Right ventricle myocardium superior (tissue), 1 donor: ENCODE measurements at places on chromosomes 2 and 18. TPM values are rescaled to one million over a fixed set of nuclear protein-coding genes. Genes with fewer than 3 reads are reported as not detected.
A peak's percentile ranks its signal among the peaks of the same experiment; 100 is the strongest.

DNA sequence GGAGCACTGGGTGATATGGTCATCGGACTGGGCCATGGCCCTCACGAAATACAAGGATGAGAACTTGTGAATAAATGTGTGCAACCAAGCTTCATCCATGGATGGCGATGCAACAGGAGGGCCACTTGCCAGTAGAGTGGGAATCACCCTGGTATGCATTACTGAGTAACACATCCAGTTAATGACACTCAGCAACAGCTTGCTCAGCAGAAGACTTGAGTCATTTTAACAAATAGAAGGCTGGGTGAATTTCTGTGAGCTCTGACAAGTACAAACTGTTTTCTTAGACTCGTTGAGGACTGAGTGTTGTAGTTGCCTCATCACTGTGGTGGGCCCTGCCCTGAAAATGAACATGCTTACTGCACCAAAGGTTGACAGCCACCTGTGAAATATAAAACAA lies 221.6 kb downstream of the NCKAP5 start:
- no peak for DNase-seq

DNA sequence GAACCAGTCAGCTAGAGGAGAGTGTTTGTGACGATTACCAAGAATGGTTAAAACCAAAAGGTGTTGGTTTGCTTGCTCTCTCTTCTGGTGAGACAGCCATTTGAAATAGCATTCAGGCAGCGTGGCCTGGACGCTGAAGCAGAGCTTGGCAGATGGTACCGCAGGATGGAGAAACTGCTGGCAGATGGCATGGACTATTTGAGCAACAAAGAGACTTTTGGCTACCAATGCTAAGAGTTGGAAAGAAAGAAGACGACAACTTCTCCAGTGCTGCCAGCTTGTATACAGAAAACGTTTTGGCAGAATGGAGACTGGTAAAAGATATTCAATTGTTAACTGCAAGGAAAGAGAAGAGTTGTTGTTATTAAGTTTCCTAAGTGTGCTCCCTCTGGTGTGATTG lies 315.0 kb downstream of the PARD3B start:
- peak; percentile 43 for DNase-seq

DNA sequence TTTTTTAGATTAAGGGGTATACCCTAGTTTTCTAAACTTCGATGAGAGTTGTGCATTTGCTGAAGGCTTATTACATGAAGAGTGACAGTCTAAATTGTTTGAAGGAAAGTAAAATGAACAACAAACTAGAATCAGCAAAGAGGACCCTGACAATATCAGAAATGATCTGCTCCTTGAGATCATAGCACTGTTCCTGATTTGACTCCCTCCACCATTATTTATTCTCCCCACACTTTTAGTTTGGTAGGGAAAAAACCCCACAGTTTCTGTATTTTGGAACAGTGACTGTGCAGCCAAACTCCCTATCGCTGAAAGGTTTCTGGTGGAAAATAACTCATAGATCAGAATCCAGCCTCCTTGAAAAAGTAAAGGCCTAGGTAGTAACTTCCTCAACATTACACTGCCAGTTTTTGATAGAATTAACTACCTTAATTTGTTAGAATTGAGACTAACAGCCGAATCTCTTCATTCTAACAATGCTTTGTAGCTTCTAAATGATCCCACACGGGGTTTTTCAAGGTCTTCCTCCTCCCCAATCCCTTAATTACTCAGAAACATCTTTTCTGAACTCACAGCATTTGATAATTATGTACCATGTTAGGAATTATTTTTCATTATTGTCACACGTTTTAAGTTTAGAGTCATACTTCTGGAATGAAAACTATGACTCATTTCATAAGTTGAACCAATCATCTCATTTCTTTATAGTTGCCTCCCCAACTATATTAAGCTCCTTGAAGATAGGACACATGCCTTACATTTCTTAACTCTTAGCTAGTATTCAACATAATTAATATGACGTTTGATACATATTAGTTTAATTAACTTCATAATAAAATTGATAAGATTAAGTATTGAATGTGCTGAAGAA lies 2.9 kb downstream of the MYL12A start:
- no peak for DNase-seq

DNA sequence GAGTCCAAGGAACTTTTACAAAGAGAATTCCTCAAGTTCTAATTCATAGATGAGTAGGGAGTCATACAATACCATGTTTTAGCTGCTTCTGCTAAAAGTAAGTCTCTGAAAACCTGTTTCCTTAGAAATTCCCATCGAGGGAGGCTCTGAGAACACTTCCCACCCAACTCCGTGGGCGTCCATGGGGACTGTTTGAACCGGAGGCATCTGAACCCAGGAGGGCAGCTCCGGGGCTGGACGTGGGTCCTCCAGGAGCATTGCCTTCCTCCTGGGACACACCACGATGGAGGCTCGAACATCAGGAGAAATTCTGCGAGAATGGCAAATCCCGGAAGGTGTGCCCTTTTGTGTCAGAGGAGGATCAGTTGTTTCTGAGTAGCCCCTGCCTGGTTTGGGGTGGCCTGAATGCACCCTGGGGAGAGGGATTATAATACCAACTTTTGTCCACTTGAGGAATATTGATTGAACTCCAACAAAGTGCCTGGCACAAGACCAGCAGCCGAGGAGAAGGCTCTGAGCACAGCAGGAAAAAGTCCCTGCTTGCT lies 327.5 kb upstream of the SALL3 start:
- no peak for DNase-seq

DNA sequence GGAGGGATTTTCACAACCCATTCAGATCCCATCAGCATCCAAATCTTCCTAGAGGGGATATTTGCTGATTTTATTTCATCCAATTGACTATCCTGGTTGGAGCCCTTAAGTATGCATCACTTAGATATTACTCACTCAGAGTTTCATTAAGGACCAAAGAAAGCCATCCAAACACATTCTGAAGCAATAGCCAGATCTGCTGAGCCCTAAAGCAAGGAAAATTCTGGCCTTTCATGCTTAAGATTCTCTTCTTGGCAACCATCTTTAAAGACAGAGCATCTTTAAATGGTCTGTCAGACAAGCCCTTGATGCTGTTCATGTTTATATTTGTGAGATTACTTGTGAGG lies 40.9 kb upstream of the C1D start:
- no peak for DNase-seq

GRCh38 chr2:159959136-159959535 lies 103.3 kb downstream of the PLA2R1 start:
- no peak for DNase-seq

DNA sequence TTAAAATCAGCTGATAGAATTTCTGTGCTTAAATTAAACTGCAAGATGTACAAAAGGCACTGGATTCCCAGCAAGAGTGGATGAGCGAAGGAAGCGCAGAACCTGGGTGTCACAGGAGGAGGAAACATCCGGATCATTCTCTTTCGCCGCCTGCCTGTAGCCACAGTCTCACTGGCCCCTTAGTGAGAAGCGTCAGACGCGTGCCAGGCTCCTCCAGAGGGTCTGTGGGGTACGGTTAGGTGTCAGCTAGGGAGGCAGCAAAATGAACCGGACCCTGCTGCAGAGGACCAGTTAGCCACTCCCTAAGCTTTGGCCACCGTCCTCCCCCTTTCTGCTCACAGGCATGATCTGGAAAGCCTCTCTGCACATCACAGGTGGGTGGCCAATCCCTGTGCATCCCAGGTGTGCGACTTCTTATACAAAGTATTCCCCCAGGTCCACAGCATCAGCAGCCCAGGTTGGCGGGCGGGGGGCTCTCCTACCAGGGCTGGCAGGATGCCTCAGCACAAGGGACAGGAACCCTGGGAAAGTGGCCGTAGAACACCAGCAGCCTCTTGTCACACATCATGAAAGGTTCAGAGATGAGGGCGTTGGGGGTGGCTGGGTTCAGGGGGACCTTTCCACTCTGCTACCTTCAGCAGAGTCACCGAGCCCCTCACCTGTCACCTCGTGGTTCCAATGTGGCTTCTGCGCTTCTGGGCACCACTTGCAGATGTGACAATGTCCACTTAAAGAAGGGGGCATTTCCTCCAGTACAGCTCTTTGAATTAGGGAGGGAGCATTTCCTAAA lies 61.1 kb upstream of the SLC66A3 start:
- no peak for DNase-seq

DNA sequence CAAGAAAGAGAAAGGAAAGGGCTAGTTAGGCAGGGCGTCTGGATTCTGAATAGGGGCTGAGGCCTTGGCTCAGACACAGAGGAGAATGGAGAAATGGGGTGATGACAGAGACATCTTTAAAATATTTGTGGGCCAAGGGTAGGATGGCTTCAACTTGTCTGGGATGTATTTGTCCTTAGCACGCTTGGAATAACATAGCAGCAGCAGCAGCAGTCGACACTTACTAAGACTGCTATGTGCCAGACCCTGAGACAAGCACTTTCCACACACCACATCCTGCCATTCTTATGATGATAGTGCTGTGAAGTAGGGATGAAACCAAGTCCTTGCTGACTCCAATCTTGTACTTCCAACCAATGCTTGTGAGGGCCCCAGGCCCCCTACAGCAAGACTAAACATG lies 2.6 kb downstream of the IL1RL1 start:
- no peak for DNase-seq

GRCh38 chr2:112794131-112794733 lies 9.9 kb upstream of the IL1A start:
- peak; percentile 53 for DNase-seq

- no peak for DNase-seq
Observed at GRCh38 chr2:235271936-235272335, 221.9 kb upstream of the AGAP1 start.

- DNase-seq = no peak
Observed at GRCh38 chr2:16581241-16581640, 84.4 kb downstream of the CYRIA start.

GRCh38 chr2:68745006-68745405 lies 10.4 kb downstream of the ARHGAP25 start:
- no peak for DNase-seq

GRCh38 chr2:236947294-236947693 lies 138.4 kb upstream of the COPS8 start:
- DNase-seq = no peak

- DNase-seq = peak; percentile 47
Observed at GRCh38 chr18:25298853-25299274, 53.1 kb downstream of the ZNF521 start.

- DNase-seq = peak; percentile 73
Observed at GRCh38 chr2:11123856-11124759, 31.2 kb upstream of the SLC66A3 start.

- DNase-seq = no peak
Observed at GRCh38 chr18:13725566-13726231, 659 bp downstream of the FAM210A start.

GRCh38 chr2:148900350-148900837 lies 25.4 kb downstream of the KIF5C start:
- DNase-seq = no peak

DNA sequence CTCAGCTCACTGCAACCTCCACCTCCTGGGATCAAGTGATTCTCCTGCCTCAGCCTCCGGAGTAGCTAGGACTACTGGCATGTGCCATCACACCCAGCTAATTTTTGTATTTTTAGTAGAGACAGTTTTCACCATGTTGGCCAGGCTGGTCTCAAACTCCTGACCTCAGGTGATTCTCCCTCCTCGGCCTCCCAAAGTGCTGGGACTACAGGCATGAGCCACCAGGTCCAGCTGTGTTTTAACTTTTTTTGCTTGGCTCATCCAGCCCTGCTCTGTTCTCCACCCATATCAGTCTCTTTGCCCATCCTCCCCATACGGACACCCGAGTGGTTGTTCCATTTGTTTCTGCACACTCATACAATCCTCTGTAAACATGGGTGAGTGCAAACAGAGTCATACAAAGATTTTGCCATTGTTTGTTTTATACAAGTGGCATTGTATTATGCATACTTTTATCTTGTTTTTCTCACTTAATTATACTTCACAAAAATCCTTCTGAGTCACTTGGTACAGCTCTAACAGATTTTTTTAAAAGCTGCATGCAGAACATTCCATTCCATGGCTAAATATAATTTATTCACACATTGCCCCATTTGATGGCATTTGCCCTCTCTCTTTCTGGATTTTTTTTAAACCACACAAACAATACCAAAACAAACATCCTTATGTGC lies 5.3 kb downstream of the APOB start:
- DNase-seq = no peak

DNA sequence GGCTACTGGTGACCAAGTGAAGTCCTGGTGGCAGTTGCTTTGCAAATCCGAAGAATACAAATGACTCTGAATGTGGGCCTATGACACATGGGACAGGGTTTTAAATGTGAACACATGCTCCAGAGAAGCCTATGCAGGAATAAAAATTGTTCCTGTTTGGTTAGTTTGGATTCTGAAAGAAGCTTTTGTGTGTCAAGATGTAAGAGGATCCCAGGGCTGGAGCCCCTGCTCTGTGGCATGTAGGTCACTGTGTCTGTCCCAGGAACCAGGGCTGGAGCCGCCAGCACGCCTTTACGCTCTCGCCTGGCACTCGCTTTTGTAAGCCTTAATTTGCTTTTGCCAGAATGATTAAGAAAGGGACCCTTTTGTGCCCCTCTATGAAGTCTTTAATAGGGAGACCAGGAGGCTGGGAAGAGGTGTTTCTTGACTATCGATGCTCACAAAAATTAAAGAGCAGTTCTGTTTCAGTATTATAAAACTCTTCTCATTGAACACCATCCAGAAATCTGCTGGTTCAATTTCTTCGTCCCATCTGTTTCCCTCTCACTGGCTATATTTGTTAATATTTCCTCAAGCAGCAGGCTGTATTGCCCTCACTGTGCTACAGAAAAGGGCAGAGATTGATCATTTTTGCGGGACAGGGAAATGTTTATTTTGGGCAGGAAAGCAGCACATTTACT lies 532.7 kb upstream of the POU3F3 start:
- no peak for DNase-seq

GRCh38 chr2:12074126-12074844 lies 327.9 kb downstream of the LPIN1 start:
- DNase-seq = no peak

GRCh38 chr2:75632091-75632701 lies 14.4 kb upstream of the MRPL19 start:
- DNase-seq = no peak

- DNase-seq = no peak
Observed at GRCh38 chr18:3402982-3403451, 47.0 kb upstream of the TGIF1 start.

GRCh38 chr2:54680397-54681041 lies 42.9 kb upstream of the EML6 start:
- no peak for DNase-seq

DNA sequence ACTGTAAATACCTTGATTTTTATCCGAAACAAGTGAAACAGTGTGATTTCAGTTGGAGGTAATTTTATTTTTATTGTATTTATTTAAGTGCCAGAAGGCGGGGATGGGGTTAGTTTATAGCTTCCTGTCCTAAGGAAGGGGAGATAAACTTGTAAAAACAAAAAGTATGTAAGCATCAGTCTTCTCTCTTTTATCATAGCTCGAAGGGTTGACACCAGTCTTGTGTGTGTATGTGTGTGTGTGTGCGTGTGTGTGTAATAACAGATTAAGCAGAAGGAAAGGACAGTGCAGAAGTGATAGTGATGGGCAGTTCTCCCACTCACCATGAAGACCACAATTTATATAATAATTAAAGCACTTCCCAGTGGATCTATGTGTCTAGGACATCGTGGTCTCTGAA lies 793.3 kb downstream of the PLCL1 start:
- DNase-seq = no peak

ZCCHC2 gene
- 16.1 TPM for total RNA-seq

APCDD1 gene
- total RNA-seq = 27.0 TPM

PLEKHA3 gene
- 32.2 TPM for total RNA-seq

CELF4 gene
- total RNA-seq = 0.19 TPM

KRTCAP3 gene
- 0.24 TPM for total RNA-seq

CXCR1 gene
- total RNA-seq = 0.54 TPM

ADRA2B gene
- 6.4 TPM for total RNA-seq

MATN3 gene
- total RNA-seq = 0.16 TPM

IL36B gene
- total RNA-seq = not detected

DSG4 gene
- total RNA-seq = not detected

RUFY4 gene
- not detected for total RNA-seq
